ENCODE measurements at places on chromosomes 2 and 18.

- H3K27ac ChIP-seq, result no peak overlapping the region
- H3K4me3 ChIP-seq, result no peak overlapping the region
- no peaks in the 10 kb centered on the region for H3K36me3 ChIP-seq
- H3K4me1 ChIP-seq, result no peaks in the 10 kb centered on the region
- no peak for DNase-seq
Measured at GRCh38 chr2:180656455-180656847, 324.0 kb upstream of the UBE2E3 start.

DNA sequence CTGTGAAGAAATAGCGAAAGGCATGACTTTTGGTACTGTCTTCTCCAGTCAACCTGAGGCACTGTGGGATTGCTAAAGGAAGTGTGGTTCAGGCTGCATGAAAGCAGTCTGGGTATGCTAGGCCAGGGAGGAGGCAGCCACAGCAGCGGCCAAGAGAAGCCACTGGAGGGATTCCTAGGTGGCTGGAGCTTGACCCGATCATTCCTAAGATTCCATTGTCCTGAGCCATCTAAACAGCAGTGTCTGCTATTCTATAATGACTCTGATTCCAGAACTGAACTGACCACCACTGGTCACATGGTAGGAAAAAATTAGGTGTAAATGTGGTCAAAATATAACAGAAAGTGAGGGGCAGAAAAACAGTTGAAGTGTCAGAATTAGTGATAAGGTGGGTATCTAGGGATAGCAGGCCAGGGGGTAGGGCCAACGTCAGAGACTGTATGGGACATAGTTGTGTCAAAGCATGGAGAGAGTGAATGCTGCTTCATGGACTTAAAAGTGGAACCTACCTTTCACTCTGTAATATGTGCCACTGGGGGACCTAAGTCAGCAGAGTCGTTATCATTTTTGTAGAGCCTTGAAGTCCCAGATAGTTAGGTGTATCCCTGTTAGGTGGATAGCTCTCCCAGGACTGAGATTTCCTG is 204.6 kb downstream of the CTNNA2 start:
- DNase-seq, result no peak
- no peaks in the 10 kb centered on the region for H3K36me3 ChIP-seq
- no peak overlapping the region for H3K27ac ChIP-seq
- no peak overlapping the region for H3K4me3 ChIP-seq

DNA sequence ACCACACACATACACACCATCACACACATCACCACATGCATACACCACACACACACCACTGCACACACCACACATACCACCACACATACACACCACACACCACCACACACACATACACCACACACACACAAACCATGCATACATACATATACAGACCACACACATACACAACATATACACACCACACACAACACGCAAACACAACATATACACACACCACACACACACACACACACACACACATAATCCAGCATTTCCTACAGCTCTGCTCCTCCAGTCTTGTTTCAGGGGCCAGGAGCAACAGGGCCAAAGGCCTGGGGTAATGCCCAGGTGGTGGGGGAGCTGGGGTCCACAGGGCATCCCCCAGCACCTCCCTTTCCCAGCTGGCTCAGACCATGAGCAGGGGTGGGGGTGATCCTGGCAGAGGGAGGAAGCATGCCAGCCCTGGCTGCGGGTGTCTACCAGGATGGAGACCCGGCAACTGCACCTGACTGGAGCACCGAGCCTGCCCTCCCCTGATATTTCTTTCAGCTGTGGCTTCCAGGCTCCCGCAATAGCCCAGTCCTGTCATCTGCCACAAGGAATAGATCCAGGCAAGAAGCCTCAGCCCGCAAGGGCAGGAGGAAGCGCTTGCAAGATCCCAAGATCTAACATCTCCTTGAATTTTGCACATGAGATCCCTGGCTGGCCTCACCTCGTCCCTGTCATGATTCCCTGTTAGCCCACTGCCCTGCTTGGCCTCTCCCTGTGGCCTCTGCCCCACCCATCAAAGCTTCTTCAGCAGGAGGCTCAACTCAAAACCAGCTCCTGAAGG is 196.9 kb downstream of the TNS1 start:
- no peak overlapping the region for H3K4me3 ChIP-seq
- no peak overlapping the region for H3K27ac ChIP-seq
- H3K4me1 ChIP-seq, result no peaks in the 10 kb centered on the region
- H3K36me3 ChIP-seq, result no peaks in the 10 kb centered on the region

DNA sequence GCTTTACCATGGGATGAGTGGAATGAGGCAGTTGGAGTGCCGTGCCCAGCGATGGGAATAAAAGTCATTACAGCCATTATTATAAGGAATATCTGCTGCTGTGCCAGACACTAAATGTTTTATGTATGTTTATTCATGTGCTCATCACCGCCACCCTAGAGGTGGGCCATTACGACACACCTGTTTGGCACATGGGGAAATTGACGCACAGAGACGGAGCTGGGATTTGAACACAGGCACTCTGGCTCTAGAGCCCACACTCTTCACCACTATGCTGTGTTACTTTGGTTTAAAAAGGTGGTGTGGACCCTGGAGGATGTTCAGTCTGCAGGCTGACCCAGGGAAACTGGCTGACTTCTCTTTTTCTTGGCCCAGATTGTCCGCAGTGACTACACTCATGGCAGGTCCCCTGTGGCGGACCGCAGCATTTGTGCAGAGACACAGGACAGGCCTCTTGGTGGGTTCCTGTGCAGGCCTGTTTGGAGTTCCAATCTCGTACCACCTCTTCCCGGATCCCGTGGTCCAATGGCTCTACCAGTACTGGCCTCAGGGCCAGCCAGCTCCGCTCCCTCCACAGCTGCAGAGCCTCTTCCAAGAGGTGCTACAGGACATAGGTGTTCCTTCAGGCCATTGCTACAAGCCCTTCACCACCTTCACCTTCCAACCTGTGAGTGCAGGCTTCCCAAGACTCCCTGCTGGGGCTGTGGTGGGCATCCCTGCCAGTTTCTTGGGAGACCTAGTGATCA is 1.6 kb downstream of the TMEM177 start:
- peaks cover 12% of the 10 kb centered on the region for H3K4me1 ChIP-seq
- no peak overlapping the region for H3K4me3 ChIP-seq
- no peaks in the 10 kb centered on the region for H3K27me3 ChIP-seq
- H3K36me3 ChIP-seq, result no peaks in the 10 kb centered on the region
- peak overlapping the region; percentile 12 for H3K27ac ChIP-seq

DNA sequence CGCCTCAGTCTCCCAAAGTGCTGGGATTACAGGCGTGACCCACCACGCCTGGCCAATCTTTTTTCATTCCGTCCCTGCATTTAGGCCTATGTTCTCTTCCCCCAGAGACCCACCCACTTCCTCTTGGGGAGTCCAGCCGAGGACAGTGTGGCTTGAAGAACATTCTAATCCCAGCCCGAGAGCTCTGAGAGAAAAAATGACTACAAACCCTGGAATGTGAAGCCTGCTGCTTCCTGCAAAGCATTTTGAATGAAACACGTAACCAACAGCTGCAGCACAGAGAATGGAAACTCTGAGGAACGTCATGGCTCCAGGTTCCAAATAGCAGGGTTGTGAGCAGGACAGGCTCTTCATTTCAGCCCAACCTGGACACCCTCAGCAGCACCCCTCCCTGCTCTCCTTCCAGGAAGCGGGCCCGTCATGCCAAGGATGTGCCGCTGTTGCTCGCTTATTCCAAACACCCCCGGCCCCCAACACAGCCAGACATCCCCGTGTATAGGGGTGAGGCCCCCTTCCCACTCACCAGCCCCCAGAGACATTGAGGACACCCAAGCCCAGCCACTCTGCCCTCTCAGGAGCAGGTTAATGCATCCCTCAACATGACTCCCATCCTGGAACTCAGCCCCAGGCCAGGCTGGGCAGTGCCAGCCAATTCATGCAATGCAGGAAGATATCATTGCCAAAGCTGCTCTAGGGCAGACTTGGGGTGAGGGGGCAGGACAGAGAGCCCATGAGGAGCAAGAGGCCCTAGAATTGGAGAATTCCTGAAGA is 139.8 kb downstream of the ZFP36L2 start:
- DNase-seq, result no peak
- H3K27ac ChIP-seq, result no peak overlapping the region
- H3K36me3 ChIP-seq, result no peaks in the 10 kb centered on the region
- H3K4me1 ChIP-seq, result peaks cover 5% of the 10 kb centered on the region
- H3K27me3 ChIP-seq, result no peaks in the 10 kb centered on the region

DNA sequence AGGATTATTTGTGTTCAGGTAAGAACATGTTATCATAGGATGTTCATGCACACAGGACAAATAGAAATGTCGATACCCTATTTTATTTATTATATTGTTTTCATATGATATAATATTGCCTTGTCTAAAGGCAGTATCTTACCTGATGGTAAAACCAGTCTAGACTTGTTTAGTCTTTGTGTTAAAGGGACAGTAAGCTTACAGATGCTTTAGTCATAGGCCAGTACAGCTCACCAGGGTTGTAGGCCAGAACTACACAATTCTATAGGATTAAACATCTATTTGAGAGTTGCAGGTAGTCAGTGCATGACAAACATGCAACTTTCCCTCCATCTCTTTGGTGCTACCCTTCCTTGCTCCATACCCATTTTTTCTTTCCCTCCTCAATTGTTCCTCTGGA is 158.5 kb downstream of the GALNT3 start:
- DNase-seq, result no peak
- H3K4me3 ChIP-seq, result no peak overlapping the region
- no peaks in the 10 kb centered on the region for H3K27me3 ChIP-seq
- H3K36me3 ChIP-seq, result no peaks in the 10 kb centered on the region
- H3K4me1 ChIP-seq, result no peaks in the 10 kb centered on the region

DNA sequence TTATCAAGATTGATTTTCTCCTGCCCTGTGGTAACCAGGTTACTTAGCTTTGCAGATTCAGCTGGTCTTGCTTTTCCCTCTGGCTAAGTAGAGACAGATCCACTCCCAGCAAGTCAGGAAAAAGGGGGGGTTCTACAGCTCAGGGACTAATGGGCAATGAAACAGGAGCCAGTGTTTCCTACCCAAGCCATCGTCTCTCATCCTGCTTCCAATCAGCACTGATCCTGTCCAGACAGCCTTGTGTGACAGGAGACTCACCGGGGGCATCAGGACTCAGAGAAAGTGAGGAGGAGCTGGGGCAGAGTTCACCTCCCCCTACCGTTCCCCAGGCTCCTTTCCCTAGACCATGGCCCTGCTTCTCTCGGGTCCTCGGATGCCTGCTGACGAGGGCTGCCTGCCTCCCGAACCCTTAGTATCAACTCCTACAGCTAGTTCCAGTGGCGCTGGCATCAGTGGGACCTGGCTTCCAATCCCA is 307.6 kb downstream of the ALK start:
- no peak overlapping the region for H3K27ac ChIP-seq
- no peaks in the 10 kb centered on the region for H3K36me3 ChIP-seq
- H3K4me3 ChIP-seq, result no peak overlapping the region
- no peaks in the 10 kb centered on the region for H3K4me1 ChIP-seq
- no peaks in the 10 kb centered on the region for H3K27me3 ChIP-seq

- no peak for DNase-seq
- no peaks in the 10 kb centered on the region for H3K36me3 ChIP-seq
- no peaks in the 10 kb centered on the region for H3K27me3 ChIP-seq
- H3K4me3 ChIP-seq, result no peak overlapping the region
- no peak overlapping the region for H3K27ac ChIP-seq
Measured at GRCh38 chr18:49139766-49140165, 189.0 kb upstream of the SMAD7 start.

DNA sequence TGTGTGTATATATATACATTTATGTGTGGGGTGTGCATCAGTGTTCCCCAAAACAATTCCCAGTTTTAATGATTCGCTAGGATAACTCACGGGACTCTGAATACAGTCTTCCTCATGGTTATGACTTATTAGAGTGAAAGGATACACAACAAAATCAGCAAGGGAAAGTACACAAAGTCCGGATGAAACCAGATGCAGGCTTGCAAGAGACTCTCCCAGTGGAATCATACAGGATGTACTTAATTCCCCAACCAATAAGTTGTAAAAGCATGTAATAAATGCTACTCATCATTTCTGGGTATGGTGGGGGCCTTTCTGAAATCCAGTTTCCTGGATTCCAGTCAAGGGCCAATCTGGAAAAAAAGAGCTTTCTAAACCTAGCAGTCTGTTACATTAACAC is 654.1 kb upstream of the SYT4 start:
- no peaks in the 10 kb centered on the region for H3K27me3 ChIP-seq
- no peak overlapping the region for H3K4me3 ChIP-seq
- H3K36me3 ChIP-seq, result no peaks in the 10 kb centered on the region
- H3K4me1 ChIP-seq, result no peaks in the 10 kb centered on the region
- H3K27ac ChIP-seq, result no peak overlapping the region

- H3K27ac ChIP-seq, result no peak overlapping the region
- no peaks in the 10 kb centered on the region for H3K27me3 ChIP-seq
- no peak overlapping the region for H3K4me3 ChIP-seq
- DNase-seq, result no peak
- no peaks in the 10 kb centered on the region for H3K36me3 ChIP-seq
Measured at GRCh38 chr2:206193671-206194357, 34.1 kb downstream of the EEF1B2 start.

GRCh38 chr2:206098471-206098870 is 12.5 kb upstream of the INO80D start:
- H3K4me1 ChIP-seq, result no peaks in the 10 kb centered on the region
- no peaks in the 10 kb centered on the region for H3K36me3 ChIP-seq
- no peak overlapping the region for H3K27ac ChIP-seq
- H3K27me3 ChIP-seq, result no peaks in the 10 kb centered on the region
- no peak for DNase-seq

DNA sequence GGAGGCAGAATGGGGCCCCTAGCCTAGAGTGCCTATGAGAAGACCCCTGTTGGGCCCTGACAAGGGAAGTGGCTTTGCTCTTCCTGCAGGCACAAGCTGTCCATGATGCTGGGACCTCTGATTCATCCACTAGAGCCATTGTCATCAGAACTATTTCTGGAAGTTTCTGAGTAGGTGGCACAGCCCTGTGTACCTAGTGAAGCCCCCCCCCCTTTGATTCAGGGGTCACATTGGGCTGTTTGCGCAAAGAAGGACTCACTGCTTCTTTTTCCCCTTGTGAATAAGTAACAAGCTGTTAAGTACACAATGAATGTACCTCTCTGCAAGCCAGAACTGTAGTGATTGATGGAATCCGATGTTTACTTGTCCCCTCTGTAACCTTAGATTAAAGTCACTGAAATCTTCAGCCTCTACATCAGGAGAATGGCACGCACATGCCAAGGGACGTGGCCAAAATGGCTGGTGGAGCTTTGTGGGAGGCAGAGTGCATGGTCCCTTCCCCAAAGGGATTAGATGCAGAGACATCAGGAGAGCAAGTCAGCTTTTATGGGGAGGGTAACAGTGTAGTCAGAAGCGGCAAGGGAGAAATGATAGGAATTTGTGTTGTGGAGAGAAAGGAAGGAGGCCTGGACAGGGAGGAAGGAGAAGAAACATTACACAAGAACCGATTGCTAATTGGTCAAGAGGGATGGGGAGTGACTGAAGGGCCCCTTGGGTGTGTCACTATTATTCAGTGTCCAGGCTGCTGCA is 267.6 kb upstream of the RAB12 start:
- no peaks in the 10 kb centered on the region for H3K36me3 ChIP-seq
- H3K4me3 ChIP-seq, result no peak overlapping the region
- no peak for DNase-seq
- H3K27me3 ChIP-seq, result no peaks in the 10 kb centered on the region
- H3K4me1 ChIP-seq, result no peaks in the 10 kb centered on the region

GRCh38 chr2:35978218-35978617 is 377.4 kb upstream of the CRIM1 start:
- no peak overlapping the region for H3K4me3 ChIP-seq
- H3K36me3 ChIP-seq, result no peaks in the 10 kb centered on the region

GRCh38 chr18:75041586-75041985 is 167.4 kb downstream of the PTGR3 start:
- no peak for DNase-seq
- no peaks in the 10 kb centered on the region for H3K36me3 ChIP-seq
- H3K27ac ChIP-seq, result no peak overlapping the region
